Activated CD8-positive, alpha-beta memory T cell treated with anti-CD3 and anti-CD28 coated beads for 4 hours (primary cell): ENCODE measurements at places on chromosomes 5 and 9.

DNA sequence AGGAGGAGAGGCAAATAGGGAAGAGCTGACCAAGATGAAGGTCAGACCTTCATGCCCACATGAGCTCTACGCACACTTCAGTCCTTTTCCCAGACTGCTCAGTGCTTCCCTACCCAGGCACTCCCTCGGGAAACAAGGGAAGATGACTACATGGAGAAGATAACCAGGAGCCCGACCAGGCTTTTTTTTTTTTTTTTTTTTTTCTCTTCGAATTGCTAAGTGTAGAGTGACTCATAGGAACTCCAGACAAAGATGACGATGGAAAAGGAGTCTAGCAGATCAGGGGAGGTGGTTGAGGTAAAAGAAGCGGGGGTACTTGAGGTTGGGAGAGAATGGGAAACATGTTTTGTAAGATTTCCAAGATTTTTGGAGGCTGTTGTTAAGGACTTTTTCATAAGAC is 526.1 kb downstream of the BNC2 start:
- DNase-seq = no peak

DNA sequence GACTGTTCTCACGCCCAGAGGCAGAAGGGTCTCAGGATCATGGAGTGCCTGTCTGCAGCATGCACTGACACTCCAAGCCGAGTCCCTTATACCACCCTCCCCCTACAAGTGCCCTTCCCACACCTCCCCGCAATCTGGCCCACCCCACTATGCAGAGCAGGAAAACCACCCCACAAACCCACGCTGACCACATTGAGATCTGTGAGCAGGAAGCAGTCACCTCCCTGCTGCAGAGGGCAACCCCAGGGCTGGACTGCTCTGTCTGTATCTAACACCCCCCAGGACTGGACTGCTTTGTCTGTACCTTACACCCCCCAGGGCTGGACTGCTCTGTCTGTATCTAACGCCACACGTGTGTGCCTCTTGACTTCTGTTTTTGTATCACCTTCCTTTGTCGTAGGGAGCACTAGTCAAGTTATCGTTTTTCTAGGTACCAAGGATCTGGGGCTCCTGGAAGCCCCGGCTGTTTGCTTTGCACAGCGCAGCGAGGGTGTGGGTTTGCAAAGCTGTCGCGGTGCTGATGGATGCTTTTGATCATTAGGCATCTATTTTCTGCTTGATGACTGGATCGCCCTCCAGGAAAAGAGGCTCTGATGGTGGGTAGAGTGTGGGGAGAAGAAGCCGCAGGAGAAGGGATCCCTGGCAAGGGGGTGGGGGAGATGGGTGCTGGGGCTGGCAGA is 21.5 kb downstream of the OLFM1 start:
- no peak for DNase-seq

- DNase-seq = no peak
Observed at GRCh38 chr9:95084254-95084934, 233.1 kb downstream of the FANCC start.

GRCh38 chr5:82807021-82807420 is 270.2 kb downstream of the TMEM167A start:
- DNase-seq = no peak

DNA sequence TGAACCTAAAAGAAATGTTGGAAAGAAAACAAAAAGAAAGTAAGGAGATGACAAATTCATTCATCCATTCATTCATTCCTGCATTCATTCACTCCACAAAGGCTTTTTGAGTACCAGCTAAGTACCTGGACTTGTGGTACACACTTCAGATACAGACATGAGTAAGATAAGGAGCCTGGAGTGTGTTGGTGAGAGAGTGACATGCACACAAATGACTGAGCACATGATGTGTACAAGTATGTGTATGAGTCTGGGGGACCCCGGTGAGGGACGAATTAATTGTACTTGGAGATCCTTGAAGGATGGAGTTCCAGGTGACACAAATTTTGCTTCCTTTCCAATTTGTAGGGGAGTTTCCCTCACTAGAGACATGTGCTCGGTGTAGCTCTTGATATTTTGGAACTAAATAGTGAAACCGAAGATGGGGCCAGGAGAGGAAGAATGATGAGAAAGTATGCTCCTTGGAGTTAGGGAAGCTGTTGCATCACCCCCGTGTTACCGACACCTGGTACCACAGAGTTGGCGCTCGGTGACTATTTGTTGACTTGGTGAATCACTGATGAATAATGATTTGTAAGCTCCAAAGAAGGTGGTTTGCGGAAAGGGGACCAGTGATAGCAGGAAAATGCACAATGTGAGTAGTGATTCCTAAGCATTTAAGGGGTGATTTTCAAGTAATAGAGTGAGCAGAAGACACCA is 509.8 kb downstream of the CCDC171 start:
- no peak for DNase-seq
